HAP-1 (cell line): ENCODE measurements at places on chromosomes 11 and 22.

DNA sequence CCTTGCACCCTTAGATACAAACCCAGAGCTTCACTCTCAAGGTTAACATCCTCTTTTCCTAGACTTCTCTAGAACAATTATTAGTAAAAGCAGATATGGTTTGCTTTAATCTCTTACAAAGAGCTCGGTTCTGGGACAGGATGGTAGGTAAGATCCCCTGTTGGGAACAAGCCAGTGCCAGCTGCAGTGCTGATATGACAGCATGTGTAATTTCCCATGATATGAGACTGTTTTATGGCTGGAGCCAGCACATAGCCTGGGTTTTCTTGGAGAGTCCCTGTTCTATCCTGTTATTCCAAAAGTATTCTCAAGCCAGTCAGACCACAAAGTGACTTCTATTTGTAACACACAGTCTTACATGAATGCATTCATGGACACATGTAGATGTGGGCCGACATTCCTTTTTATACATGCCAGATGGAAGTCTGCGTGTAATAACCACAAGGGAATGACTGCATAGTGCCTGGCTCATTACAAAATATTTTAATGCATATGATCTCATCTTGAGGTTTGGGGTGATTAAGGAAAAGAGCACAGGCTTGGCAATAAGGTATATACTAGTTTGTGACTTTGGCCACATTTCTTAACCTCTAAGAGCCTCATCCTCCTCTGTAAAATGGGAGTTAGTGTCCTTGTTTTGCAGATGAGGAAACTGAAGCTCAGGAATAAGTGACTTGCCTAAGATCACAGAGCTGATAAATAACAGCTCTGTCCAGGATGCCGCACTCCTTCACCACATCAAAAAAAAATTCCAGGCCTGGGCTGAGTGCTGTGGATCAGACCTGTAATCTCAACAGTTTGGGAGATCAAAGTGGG is 21.8 kb downstream of the CLMP start:
- no peak for DNase-seq

DNA sequence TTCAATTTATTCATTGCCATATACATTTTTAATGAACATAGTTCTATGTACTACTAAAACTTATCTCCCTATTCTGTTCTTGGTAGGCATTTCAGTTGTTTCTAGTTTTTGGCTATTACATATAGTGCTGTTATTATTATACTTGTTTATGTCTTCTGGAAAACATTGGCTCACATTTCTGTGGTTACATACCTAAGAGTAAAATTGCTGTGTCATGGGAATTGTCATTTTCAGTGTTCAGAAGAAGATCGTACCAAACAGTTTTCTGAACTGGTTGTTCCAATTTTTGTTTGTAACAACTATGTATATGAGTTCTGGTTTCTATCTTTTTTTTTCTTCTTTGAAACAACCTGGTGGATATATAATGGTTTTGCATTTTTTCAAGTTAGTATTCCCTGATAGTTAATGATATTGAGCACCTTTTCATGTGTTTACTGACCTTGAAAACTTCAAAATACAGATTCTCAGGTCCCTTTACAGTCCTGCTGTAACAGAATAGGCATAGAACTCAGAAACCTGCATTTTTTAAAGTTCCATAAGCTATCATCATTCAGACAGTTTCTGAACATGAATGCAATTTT is 230.7 kb downstream of the JRKL start:
- no peak for DNase-seq

DNA sequence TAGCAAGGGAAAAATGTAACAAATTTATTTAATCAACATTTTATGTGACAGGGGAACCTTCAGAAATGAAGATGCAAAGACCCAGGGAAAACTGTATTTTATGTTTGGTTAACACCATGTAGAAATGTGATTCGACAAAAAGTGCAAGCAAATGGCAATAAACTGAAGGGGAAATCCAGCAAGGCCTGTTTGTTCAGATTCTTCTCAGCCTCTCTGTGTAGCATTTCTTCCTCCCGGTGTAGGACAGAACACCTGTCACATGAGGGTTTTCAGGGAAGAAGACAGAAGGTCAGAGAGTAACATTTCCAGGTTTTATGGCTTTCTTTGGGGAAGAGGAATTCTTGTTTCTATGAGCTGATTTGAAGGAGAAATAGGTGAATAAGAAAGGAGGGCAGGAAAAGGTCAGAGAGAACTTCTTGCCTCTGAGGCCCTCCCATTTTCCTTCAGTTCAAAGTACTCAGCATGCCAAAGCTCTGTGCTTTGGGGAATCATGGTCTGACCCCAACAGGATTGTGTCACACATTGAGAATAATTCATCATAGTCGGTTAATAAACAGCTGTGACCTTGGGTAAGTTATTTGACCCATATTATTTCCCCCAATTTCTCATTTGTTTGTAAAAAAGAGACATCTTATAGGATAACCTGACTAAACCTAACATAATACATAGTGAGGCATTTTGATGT is 45.5 kb upstream of the ME3 start:
- no peak for DNase-seq

- peak; percentile 82 for DNase-seq
Observed at GRCh38 chr11:75582895-75583717, 21.1 kb downstream of the SERPINH1 start.

DNA sequence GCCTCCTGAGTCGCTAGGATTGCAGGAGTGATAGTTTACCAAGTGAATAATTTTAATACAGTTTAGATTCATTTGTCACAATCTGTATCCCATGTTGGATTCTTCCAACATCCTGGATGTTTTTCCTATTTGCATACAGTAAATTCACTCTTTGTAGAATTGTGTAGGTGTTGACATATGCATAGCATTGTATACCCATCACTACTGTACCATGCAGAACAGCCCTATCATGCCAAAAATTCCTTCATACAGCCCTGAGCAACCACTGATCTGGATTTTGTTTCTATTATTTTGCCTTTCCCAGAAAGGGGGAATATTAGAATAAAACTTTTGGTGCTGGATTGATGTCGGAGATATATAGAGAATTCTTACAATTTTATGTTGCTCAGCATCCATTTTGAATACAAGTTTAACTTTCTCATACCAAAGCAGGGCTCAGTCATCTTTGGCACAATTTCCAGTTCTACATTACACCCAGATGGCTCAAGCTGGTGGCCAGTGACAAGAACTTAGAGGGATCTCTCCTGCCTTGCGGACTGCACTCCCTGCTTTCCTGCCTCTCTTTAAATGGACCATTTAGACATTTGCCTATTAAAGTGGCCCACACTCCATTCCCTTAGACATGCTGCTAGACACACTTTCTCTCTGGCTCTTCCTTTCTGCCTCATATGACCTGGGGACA is 45.4 kb upstream of the CFAP300 start:
- no peak for DNase-seq

GRCh38 chr11:2881981-2882375 is 3.6 kb downstream of the CDKN1C start:
- DNase-seq: no peak

- no peak for DNase-seq
Observed at GRCh38 chr22:35913925-35914324, 114.7 kb downstream of the RBFOX2 start.
